CD4-positive, alpha-beta T cell treated with Interleukin-1 beta for 1 hour (primary cell): ENCODE measurements at places on chromosomes 5 and 9.

- DNase-seq, result no peak
Measured at GRCh38 chr9:127323393-127323792, 58.8 kb downstream of the GARNL3 start.

DNA sequence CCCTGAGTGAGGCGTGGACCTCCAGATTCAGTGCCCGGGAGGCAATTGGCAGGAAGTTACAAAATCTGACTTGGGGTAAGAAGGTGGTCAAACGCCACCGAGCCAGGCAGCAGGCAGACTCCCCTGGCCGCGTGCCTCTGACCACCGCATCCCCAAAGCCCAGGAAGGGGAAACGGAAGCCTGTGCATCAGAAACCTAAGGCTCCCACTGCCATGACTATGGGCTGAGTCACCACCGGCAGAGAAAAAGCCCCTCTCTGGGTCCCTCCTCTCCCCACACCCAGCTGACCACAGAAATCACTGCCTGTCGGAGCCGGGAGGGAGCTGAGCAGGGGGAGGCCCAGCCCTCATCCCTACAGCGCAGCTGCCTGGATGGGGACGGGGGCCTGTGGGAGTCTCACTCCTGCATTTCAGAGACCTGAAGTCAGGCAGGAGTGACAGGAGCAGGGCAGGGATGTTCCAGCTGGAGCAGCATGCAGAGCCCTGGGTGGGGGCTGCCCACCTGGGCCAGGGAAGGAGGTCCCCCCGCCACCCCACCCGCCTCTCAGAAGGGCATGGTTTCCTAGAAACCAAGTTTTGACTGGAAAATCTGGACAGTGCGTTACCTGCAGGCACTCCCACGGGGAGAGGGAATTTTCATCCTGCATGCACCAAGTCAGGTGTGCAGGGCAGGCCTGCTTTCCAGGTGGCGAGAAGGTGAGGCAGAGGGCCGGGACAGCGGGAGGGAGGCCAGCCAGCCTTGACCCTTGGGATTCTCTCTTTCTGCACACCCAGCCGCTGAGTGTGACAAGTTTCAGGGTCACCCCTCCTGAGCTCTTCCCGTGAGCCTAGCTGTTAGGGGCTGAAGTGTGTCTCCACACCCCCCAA lies 68.2 kb downstream of the LRSAM1 start:
- DNase-seq, result peak; percentile 17

- no peak for DNase-seq
Measured at GRCh38 chr5:87844449-87844848, 424.2 kb downstream of the TMEM161B start.

DNA sequence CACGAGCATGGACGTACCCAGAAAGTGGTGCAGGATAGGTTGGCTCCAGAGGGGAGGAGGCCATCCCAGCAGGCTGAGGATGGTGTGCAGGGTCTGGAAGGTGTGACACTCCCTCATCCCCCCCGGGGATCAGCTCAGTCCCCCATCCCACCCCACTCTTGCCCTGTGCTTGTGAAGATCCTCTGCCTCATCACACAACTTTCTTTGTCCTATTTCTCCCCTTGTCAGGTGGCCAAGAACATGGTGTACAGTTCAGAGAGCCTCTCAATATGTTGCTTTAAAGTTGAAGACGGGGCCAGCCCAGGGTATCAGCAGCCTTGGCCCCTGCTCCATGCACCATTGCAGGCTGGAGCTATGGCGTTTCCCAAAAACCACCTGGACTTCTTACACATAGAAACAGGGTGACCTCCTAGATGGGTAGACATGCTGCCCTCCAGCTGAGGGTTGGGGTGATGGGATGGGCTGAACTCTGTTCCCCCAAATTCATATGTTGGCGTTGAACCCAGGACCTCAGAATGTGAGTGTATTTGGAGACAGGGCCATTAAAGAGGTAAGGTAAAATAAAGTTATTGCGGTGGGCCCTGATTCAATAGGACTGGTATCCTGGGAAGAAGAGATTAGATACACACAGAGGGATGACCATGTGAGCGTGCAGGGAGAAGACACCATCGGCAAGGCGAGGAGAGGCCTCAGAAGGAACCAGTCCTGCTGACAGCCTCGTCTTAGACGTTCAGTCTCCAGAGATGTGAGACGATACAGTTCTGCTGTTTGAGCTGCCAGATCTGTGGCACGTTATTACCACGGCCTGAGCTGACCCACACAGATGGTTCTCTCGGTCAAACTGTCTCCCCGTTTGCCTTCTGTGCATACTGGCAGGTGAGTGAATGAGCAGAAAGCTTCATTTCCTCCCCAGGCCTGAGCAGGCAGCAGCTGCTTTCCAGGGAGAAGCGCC lies 272.5 kb downstream of the GADD45G start:
- DNase-seq, result no peak

DNA sequence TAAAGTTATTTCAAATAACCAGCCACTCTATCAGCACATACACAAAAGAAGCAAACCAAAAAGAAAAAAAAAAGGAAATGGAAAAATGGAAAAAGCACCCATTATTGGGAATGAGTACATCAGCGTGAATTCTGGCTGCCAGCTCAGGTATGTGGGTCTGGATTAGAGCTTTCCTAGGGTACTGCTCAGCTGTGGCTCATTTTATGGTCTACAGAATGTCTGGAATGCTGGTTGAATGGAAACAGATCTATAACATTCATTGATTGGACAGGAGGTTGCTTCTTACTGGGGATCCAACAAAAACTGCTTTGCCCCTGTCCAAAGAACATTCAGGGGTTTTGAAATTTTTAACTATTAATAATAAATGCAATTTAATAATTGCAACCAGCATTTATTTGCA lies 3.9 kb upstream of the CAST start:
- no peak for DNase-seq

- no peak for DNase-seq
Measured at GRCh38 chr5:17839848-17840247, 205.6 kb downstream of the TAF11L14 start.

DNA sequence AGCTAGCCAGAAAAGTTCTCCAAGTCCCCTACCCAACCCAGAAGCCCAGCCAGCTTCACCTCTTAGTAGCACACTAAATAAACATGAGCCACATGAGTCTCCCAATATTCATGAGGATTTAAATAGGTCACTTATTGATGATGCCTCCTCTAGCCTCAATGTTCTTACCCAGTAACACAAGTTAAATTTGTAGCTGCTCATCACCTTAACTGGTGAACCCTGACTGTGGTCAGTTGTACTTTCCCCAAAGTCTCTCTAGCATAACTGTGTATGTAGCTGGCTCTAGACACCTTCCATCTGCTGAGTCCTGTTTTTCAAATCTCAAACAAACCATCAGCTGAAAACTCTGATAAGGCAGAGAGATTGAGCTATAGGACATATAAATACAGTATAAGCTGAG lies 100.3 kb upstream of the ELAVL2 start:
- no peak for DNase-seq

DNA sequence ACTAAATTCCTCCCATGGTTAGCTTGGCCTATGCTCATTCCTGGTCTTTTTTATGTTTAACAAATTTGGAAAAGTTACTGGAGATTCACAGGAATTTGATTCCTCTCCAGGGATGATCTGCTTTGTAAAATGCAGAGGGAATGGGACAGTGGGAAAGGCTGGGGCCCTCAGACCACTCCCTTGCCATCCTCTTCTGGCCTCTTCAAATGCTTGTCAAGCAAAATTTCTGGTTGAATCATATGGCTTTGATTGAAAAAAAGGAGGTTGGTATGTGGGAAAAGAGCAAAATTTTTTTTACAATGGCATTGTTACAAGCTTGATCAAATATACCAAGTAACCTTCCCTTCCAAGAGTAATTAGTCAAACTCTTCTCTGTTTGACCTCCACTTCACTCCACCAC lies 225.1 kb downstream of the PIK3R1 start:
- DNase-seq, result no peak

DNA sequence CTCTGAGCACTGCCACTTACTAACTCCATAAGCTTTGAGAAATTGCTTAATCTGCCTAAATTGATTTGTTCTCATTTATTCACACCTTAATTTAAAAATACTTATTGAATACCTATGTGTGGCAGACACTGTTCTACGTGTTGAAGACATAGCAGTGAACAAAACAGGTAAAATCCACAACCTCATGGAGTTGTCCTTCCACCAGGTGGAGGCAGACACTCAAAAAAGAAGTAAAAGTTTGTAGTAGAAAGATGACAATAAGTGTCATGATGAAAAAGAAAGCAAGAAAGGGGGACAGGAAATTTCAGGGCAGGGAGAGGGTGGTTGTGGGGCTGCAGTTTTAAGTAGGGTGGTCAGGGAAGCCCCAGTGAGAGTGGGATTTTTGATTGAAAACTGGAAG lies 94.9 kb downstream of the SREK1 start:
- DNase-seq, result no peak

- DNase-seq, result no peak
Measured at GRCh38 chr5:176676361-176676824, 29.1 kb downstream of the TSPAN17 start.

- DNase-seq, result no peak
Measured at GRCh38 chr5:126983874-126984266, 46.5 kb downstream of the MARCHF3 start.

- no peak for DNase-seq
Measured at GRCh38 chr9:75333624-75334023, 245.3 kb downstream of the OSTF1 start.

GRCh38 chr9:16213781-16214515 lies 656.5 kb downstream of the BNC2 start:
- no peak for DNase-seq

DNA sequence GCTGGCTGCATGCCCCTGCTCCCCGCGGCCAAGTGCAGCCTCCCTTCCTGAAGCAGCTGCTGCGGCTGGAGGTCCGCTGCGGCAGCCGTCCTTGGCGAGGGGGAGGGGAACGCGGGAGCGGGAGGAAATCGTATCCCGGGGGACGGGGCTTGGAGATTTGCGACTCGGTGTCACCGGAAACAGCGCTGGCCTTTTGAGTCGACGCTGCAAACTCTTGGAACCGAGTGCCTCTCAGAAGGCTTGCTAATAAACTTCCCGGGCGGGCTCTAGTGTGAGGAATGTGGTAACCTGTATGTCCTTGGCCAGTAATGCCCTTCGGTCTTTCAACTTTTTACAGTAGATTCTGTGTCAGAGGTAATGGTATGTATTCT lies 82.7 kb downstream of the PTPDC1 start:
- no peak for DNase-seq

- no peak for DNase-seq
Measured at GRCh38 chr9:93266521-93267001, 82.6 kb downstream of the WNK2 start.

DNA sequence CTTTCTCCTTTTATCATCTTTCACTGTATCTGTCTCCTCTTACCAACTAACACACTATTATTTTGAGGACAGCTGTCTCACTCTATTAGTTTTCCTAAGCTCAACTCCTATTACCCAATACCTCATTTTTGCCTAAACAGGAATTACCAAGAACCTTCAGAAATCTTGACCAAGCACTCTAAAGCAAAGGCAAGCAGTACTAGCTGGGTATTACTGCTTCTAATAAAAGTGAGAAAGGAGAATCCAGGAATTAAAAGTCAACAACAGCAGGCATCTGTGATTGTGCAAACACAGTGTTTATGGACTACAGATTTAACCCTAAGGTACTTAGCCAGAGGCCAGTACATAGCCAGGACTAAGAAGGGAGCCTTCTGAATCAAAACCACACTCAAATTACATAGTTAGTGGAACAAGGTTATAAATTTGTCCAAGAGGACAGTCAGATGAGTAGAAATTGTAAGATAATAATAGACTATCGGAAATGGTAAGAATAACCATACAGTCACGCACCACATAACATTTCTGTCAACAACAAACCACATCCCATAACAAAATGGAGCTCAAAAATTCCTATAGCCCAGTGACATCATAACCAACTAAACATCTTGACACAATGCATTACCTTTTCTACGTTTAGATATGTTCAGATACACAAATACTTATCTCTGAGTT lies 8.3 kb downstream of the RFX3 start:
- DNase-seq, result no peak

- no peak for DNase-seq
Measured at GRCh38 chr5:159441441-159441840, 111.2 kb upstream of the IL12B start.

DNA sequence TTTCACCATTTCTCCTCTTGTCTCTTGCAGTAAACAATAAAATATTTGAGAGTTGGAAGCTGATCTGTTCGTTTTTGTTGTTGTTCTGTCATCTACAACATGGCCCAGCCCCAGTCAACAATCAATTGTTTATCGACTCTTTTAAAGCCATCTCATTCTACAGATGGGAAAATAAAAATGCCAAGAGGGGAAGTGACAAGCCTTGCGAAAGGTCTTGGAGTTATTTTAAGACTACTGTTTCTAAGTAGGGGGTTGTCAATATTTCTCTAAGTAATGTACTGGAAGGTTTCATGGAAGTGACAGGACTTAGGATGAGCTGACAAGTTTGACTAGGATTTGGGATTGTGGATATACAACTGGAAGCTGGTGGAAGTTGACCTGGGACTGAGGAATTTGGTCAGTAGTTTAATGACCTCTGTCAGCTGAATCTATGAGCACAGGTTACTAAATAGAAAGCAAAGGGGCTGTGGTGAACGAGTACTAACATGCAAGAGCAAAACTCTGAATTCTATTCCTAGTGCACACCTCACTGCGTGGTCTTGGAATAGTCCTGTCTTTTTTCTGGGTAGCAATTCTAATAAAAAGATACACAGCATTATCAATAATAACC lies 57.5 kb upstream of the ADRB2 start:
- DNase-seq, result no peak

DNA sequence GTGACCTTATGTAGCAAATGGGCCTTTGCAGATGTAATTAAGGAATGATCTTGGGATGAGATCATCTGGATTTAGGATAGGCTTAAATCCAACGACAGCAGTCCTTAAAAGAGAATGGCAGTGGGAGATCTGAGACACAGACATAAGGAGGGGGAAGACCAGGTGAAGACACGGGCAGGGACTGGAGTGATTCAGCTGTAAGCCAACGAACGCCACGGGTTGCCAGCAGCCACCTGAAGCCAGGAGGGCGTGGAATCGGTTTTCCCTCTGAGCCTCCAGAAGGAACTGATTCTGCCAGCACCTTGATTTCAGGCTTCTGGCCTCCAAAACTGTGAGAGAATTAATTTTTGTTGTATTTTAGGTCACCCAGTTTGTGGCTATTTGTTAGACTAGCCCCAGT lies 218.6 kb upstream of the ANKRD55 start:
- no peak for DNase-seq

DNA sequence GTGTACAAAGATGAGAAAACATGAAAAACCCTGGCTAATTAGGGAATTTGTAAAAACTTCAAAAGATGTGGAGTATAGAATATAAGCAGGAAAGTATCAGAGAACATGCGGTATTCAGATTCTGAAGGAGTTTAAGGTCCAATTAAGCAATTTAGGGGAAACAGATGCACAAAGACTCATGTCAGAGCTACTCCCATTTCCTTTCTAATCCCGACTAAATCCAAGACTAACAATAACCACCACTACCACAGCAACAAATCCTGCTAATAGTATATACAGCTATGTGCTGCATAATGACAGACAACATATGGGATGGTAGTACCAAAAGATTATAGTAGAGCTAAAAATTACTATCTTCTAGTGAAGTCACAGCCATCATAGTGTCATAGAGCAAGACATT lies 102.1 kb downstream of the LURAP1L start:
- DNase-seq, result no peak

- no peak for DNase-seq
Measured at GRCh38 chr9:131960851-131961495, 118.7 kb downstream of the MED27 start.
